ENCODE measurements at places on chromosomes 1 and 21. TPM values are rescaled to one million over a fixed set of nuclear protein-coding genes. Genes with fewer than 3 reads are reported as not detected.

The SLAMF6 gene
- not detected for total RNA-seq

DNA sequence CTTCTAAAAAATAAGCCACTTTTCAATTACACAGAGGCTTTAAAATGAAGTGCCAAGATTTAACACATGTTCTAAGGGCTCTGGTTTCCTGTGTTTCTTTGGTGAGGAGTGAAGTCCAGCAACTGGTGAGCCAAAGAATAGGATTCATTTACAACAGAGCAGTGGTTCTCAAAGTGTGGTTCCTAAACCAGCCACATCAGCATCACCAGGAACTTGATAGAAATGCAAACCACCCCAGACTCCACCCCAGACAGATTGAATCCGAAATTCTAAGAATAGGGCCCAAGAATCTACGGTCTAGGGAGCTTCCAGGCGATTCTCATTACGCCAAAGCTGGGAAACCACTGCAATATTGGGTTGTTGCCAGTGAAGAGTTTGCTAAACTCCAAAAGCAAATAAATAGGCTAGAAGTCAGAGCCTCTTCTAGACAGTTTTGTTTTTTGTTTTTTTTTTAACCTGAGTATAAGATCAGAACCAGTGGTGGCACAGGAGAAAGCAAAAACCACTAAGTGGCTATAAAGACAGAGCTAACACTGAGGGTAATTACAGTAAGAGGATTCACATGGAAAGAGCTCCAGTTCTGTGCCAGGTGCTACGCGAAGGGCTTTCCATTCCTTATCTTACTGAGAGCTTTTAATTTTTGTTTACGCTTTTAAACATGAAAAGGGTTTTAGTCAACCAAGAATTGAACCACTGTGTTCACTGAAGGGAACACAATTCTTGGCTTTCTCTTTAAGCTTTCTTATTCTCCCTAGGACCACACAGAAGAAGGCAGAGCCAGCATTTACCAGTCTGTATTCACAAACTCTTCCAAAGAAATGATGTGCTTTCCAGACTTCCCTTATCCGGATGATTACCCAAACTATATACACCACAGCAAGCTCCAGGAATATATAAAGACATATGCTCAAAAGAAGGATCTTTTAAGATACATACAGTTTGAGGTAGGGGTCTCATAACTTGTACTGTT, 42.4 kb upstream of the FMO2 start:
- DNase-seq: no peak

The LCA5L gene
- total RNA-seq: 0.18 TPM

The AXDND1 gene
- total RNA-seq: 1.1 TPM

DNA sequence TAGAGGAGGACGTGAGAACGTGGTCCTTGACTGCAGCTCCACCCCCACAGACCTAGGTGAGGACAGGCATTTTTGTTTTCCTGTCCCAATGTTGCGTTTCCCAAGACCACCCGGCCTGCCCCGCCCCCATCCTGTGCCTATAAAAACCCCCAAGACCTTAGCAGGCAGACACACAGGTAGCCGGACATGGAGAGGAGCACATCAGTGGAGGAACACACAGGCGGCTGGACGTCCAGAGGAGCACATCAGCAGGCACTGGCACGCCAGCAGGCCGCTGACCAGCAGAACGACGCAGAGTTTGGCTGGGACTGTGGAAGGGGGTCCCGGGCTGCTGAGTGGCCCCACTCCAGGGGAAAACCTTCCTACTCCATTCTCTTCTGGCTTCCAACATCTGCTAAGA, 12.7 kb upstream of the HMGCL start:
- no peak for DNase-seq

- DNase-seq: no peak
Observed at GRCh38 chr1:58939146-58939545, 155.3 kb upstream of the JUN start.

DNA sequence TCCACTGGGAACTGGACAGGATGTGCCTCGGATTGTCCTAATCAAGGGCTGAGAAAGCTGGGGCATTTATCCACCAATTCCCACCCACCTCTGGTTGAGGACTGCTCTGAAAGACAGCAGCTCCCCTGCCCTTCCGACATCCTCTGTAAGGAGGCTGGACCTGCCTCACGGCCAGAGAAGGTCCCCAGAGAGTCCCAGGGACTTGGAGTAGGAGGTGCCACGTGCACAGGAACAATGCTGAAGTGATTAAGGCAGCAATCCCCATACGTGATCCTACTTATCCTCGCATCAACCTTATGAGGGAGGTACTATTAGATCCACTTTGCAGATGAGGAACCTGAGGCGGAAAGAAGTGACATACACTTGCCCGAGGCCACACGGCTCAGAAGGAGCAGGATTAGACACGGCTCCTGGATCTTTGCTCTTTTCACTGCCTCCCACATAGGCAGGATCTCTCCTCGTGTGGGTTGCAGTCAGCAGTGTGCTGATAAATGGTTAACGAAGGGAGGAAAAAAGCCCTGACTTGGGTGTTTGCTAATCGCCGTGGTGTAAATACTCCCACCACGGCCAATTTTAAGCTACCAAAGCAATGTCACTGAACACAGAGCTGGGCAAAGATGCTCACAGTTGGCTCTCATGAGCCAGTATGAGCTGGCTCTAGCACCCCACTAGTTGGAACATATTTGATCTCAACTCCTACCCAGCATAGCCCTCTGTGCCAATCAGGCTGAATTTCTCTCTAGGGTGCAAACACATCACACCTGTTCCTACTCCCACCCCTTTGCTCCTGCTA, 18.6 kb upstream of the LDLRAP1 start:
- no peak for DNase-seq

DNA sequence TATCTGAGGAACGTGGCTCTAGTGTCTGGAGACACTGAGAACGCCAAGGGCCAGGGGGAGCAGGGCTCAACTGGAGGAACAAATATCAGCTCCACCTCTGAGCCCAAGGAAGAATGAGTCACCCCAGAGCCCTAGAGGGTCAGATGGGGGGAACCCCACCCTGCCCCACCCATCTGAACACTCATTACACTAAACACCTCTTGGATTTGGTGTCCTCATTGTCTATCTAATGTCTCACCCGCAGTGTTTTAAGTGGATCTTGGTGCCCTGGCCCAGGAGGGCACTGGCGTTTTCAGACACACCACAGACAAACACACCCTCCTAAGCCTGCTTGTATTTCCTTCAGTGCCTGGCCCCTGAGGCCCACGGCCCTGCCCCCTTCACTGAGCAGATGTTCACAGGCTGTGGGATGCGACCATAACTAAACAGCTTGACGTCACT, 2.2 kb upstream of the FALEC start:
- DNase-seq: no peak

DNA sequence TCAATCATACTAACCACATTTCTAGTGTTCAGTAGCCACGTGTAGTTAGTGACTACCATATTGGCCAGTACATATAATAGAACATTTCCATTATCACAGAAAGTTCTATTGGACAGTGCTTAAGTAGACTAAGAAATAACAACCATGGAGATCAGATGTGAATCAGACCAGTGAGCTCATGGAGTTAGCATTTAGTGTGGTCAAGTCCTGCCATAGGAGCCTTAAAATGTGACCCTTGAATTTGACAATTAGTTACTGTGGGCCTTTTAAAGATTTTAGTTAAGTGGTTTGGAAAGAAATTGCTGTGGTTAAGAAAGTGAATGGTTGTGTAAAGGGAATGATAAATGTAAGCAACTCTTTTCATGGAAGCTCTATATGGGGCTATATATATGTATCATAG, 123.4 kb downstream of the POU2F1 start:
- DNase-seq: no peak

GRCh38 chr1:162351246-162351842, 25.3 kb downstream of the SPATA46 start:
- DNase-seq: no peak

- no peak for DNase-seq
Observed at GRCh38 chr1:184840596-184840995, 85.9 kb upstream of the EDEM3 start.

- no peak for DNase-seq
Observed at GRCh38 chr21:26210614-26211013, 40.0 kb upstream of the APP start.

The F3 gene
- total RNA-seq: 9.6 TPM

DNA sequence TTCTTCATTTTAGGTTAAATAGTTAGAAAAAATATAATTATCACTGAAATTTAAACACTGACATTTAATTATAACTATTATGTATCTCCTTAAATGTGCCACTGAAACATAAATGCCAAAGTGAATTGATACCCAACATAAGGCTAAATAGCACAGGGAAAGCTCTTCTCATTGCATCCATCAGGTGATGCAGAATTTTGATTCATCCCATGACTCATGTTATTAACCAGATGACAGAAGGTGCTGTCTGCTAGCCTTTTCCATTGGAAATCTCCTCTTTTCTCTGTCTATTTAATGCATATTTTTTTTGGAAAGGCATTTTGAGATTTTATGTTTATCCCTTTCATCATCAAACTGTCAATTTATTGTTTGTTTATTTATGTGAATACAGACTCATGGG, 136.8 kb downstream of the KCNK2 start:
- no peak for DNase-seq

The TSSK3 gene
- 1.8 TPM for total RNA-seq

The PRKACB gene
- 210 TPM for total RNA-seq

DNA sequence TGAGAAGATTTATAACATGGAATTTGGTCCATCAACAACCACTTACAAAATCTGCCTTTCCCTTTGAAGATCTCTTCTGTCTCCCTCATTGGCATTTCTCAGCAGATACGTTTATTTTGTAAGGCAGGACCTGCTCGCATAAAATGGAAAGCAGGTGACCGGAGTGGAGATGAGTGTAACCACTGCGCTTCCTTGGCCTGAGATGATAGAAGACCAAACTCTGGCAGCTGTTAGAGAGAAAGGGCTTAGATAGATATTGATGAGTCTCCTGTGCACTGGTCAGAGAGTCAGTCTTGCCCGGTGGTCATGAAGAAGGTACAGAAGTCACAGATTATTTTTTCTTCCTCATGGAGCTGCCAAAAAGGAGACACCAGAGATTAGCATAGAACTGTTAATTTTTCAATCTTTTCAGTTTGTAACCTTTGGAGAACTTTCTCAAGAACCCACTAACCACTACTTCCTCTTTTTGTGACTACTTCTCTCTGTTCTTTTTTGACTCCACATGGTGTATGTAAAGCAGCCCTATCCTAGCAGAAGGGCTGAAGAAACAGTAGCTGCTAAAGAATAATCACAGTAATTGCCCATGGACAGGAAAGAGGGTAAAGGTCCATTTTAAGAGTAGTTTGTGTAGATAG, 47.6 kb downstream of the FCRL3 start:
- DNase-seq: no peak

The IARS2 gene
- total RNA-seq: 41.5 TPM

- peak; percentile 81 for DNase-seq
Observed at GRCh38 chr1:156146020-156146768, 7.2 kb upstream of the SEMA4A start.

- no peak for DNase-seq
Observed at GRCh38 chr1:58144698-58145270, 401.7 kb downstream of the OMA1 start.

GRCh38 chr1:60923389-60924087, 158.8 kb upstream of the NFIA start:
- no peak for DNase-seq

DNA sequence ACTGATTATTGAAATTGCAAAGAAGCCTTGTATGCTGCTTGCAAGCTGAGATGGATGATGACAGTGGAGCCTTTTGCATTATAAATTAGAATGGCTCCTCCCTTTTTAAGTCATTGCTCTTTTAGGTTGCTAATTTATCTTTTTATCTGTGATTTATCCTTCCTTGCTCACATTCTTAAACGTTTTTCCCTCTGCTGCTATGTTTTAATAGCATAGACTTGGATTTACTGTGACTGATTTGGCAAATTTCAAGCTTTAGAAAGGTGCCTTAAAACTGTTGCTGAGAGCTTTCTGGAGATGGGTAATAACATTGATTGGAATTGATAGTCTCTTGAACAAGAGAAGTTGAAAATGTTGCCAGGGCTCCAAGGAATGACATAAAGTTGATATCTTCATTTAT, 313.5 kb upstream of the SGIP1 start:
- no peak for DNase-seq

DNA sequence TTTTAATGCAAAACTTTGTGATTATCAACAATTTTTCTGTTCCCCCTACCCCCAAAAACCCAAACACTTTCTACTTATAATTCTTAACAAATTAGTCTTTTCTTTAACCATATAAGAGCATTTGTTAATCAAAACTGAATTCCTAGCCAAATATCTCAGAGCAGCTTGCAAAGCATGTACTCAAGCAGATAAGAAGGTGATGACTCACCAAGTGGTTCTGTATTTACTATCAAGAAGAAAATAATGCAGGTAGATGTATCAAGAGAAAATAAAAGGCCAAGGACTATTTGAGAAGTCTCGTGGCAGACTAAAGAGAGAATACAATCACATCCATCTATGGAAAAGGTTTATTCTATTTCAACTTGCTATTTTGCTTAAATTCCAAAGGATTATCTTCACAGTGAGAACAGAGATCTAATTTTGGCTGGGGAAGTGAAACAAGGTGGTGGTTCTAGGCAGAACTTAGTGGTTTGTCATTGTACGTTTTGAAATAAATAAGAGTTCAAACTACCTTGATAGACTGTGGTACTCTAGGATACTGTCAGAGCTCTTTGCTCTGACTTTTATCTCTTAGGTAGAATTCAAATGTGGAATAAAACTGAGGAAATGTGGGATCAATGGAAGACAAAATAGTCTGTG, 94.7 kb upstream of the NRIP1 start:
- no peak for DNase-seq

The TOR1AIP2 gene
- total RNA-seq: 58.3 TPM

- DNase-seq: no peak
Observed at GRCh38 chr1:173122344-173122935, 71.7 kb upstream of the TNFSF18 start.

DNA sequence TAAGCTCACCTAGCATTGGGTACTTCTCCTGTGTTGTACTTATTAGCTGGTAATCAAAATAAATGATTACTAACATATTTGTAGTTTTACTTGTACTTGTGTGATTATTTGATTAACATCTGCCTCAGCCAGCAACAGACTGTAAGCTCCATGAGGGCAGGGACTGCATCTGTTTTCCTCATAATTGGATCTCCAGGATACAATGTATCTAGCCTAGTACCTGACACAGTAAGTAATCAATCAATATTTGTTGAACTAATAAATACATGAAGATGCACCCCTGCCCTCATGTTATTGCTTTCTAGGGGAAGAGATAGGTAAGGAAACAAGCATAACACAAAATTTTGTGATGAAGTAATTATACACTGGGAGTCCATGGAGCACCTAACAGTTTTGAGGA, 101.5 kb downstream of the TENT5C start:
- no peak for DNase-seq

The S100A9 gene
- 9.0 TPM for total RNA-seq

The NBPF10 gene
- 2.9 TPM for total RNA-seq

Measured in cerebellum (tissue), 4 donors.